Activated naive CD4-positive, alpha-beta T cell treated with anti-CD3 and anti-CD28 coated beads, Interleukin-2, amount 50 U/mL, for 72 hours (primary cell): ENCODE measurements at places on chromosomes 5 and 9.
A peak's percentile ranks its signal among the peaks of the same experiment; 100 is the strongest.

GRCh38 chr5:17678751-17679324, 44.6 kb downstream of the TAF11L14 start:
- no peak for DNase-seq

DNA sequence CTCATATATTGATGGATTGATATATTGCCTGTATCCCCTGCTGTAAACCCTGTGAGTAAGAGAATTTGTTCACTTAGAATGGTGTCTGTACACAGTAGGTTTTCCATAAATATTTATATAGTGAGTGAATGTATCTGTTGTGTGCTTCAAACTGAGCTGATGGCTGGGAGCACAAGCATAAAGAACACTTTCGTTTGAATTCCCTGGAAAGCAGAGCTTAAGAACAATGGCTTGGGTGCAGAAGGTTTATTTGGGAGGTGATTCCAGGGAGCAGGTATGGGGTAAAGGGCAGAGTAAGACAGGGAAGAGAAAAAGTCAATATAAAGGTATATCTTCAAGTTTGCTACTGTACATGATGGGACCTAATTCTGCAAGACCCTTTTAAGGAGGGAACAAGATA, 190.9 kb upstream of the TRIM32 start:
- DNase-seq = no peak

DNA sequence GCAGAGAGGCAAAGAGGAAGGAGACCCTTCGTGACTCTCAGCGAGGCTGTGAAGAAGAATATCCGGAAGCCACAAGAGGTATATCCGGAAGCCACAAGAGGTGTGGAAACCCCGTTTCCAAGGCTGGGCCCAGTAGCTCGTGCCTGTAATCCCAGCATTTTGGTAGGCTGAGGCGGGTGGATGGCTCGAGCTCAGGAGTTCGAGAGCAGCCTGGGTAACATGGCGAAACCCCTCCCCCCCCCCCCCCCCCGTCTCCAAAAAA, 612 bp upstream of the BBLN start:
- DNase-seq = peak; percentile 70

GRCh38 chr9:113581865-113582697, 118.6 kb downstream of the RGS3 start:
- peak; percentile 70 for DNase-seq

- no peak for DNase-seq
Measured at GRCh38 chr5:91976451-91976850, 593.3 kb upstream of the ARRDC3 start.

DNA sequence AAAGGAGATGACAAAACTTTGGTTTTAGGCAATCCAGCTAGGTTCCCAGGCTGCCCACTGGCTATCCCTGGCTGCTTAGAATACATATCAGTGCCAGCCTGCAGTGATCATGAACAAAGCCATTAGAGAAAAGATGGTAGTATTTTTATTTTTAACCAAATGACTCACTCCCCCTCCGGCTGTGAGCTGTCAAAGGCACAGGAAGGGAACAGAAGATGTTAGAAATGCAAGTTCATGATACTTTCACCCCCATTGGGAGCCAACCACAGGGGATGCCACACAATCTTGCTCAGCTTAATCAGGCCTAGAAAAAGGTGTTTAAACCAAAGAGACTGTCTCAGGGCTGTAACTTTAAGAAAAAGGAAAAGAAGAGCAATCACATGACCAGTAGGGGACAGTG, 70.3 kb upstream of the ASTN2 start:
- no peak for DNase-seq

DNA sequence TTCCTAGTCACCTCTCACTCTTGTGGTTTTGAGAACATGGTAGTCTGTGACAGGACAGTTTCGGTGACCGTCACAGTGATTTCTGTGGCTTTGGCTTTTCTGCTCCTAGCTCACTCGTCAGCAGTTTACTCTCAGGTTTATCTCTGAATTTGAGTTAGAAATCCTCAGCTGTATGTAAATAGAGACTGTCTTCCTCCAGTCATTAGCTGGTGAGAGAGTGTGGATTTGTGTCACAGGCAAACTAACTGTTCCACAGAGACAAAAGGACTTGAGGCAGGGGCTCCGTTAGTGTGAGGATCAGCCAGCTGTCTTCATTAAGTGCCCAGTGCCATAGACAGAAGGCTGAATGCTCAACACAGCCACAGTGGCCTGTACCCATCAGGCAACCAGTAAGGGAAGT, 131.4 kb downstream of the CD180 start:
- DNase-seq = peak; percentile 15

- peak; percentile 71 for DNase-seq
Measured at GRCh38 chr5:140114341-140115185, 654 bp downstream of the PURA start.
